ENCODE measurements at places on chromosomes 12 and 14. TPM values are rescaled to one million over a fixed set of nuclear protein-coding genes. Genes with fewer than 3 reads are reported as not detected.

ZC2HC1C gene
- polyA plus RNA-seq, result 3.4 TPM

TSHR gene
- polyA plus RNA-seq, result not detected

SLC7A8 gene
- 2.6 TPM for polyA plus RNA-seq

COPS7A gene
- 33.5 TPM for polyA plus RNA-seq

DIO3 gene
- not detected for polyA plus RNA-seq

TAPBPL gene
- polyA plus RNA-seq, result 16.5 TPM

LARP4 gene
- 35.5 TPM for polyA plus RNA-seq

LRP6 gene
- 14.7 TPM for polyA plus RNA-seq

L3HYPDH gene
- polyA plus RNA-seq, result 21.4 TPM

DNA sequence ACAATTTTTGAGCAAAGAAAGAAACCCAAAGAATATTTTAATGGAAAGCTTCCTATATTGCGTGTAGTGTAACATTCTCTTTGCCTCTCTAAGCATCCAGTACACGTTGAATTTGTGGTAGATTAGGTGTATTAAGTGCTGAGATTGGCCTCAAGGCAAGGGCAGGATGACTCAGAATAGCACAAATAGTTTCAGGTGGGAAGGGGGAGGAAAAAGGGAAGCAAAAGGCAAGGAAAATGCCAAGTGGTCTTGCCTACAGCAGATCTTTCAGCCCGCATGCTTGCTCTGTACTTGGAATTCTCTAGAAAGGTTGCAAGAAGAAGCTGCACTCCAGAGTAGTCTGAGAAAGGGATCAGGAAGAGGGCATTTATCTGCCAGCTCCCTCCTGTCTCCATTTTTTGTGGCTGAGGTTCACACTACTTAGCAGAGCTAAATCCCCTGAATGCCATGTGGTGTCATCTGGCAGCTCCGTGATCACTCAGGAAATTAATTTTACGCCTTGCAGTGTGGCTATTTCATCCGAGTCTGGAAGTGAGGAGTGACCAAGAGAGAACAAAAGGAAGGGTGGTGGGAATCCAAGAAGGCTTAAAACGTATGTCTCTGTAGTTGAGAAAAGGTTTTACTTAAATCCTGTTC is 28.5 kb downstream of the CDKN1B start:
- H3K36me3 ChIP-seq, result no peaks in the 10 kb centered on the region
- DNase-seq, result no peak
- no peaks in the 10 kb centered on the region for H3K4me1 ChIP-seq
- H3K27me3 ChIP-seq, result no peaks in the 10 kb centered on the region
- no peak overlapping the region for H3K4me3 ChIP-seq

DNA sequence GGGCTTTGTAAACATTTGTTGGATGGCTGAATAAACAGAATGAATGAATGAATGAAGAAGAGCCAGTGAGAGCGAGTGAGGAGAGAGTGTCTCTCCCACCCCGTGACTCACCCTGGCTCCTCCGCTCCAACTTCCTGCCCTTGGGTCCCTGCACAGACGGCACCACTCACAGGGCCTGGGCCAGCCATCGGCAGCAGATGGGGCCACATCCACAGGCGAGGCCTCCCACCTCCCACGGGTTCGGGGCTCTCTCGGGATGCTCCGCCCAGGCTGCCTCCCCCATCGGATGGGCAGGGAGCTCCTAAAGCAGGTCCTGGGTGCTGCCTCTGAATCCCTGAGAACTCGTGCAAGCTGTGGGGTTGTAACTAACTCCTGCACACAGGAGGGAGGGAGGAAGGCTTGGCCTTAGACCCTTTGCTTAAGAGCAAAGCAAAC is 41.3 kb downstream of the CCNK start:
- no peak overlapping the region for H3K4me3 ChIP-seq
- H3K4me1 ChIP-seq, result peaks cover 20% of the 10 kb centered on the region

- H3K27me3 ChIP-seq, result no peaks in the 10 kb centered on the region
- no peaks in the 10 kb centered on the region for H3K36me3 ChIP-seq
- no peak overlapping the region for H3K27ac ChIP-seq
- H3K4me1 ChIP-seq, result no peaks in the 10 kb centered on the region
- no peak for DNase-seq
Measured at GRCh38 chr14:22497671-22498093, 91.3 kb downstream of the DAD1 start.

GRCh38 chr12:132324841-132325732 is 4.3 kb downstream of the GALNT9 start:
- no peak overlapping the region for H3K27ac ChIP-seq
- no peaks in the 10 kb centered on the region for H3K36me3 ChIP-seq
- no peak for DNase-seq
- peaks cover 5% of the 10 kb centered on the region for H3K27me3 ChIP-seq
- no peak overlapping the region for H3K4me3 ChIP-seq

DNA sequence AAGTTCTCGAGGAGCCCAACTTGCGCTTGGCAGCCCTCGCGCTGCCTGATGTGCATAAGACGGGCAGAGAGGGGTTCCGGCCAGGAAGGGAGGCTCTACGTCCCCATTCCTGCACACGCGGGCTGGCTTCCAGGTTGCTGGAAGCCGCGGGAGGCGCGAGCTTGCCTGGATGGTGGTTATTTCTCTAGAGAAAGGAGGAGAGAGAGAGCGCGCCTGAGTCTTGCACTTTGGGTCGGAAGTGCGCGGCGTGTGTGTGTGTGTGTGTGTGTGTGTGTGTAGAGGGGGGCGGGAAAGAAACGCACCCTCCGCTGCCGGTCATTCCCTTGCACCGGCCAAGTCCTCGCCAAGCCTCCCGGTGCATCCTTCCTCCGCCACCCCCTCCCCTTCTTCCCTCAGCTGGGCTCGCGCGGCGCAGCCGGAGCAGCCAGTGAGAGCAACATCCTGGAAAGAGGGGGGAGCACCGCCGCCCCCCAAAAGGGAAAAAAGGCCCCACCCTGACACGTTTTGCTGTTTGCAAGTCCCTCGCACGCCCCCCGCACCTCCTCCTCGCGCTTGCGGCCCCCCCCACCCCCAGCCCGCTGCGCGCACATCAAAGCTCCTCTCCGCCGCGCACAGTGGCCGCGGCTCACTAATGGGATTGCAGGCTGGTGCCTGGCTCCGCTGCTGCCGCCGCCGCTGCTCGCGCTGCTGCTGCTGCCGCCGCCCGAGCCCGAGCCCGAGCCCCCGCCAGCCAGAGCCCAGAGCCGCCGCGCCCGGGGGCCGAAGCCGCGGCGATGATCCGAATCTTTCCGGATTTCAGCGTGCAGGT is 4.4 kb upstream of the NPAS3 start:
- H3K4me3 ChIP-seq, result peak overlapping the region; percentile 59
- no peak for DNase-seq
- H3K4me1 ChIP-seq, result peaks cover 32% of the 10 kb centered on the region

DNA sequence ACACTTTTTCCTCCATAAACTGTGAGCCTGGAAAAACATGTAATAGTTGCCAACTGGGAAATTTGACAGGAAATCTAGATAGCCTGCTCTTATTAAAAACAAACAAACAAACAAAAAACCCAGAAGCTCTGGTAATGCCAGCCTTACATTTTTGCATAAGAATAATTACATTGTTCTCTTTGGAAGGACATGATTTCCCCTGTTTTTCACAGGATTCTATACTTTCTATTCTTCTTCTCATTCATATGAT is 137.9 kb downstream of the AEBP2 start:
- DNase-seq, result no peak
- H3K27me3 ChIP-seq, result no peaks in the 10 kb centered on the region
- H3K36me3 ChIP-seq, result no peaks in the 10 kb centered on the region
- H3K4me1 ChIP-seq, result no peaks in the 10 kb centered on the region

- DNase-seq, result no peak
- H3K27ac ChIP-seq, result no peak overlapping the region
- peaks cover 10% of the 10 kb centered on the region for H3K36me3 ChIP-seq
- H3K4me1 ChIP-seq, result no peaks in the 10 kb centered on the region
- H3K4me3 ChIP-seq, result no peak overlapping the region
- H3K27me3 ChIP-seq, result no peaks in the 10 kb centered on the region
Measured at GRCh38 chr14:30921305-30921704, 46.9 kb downstream of the COCH start.

DNA sequence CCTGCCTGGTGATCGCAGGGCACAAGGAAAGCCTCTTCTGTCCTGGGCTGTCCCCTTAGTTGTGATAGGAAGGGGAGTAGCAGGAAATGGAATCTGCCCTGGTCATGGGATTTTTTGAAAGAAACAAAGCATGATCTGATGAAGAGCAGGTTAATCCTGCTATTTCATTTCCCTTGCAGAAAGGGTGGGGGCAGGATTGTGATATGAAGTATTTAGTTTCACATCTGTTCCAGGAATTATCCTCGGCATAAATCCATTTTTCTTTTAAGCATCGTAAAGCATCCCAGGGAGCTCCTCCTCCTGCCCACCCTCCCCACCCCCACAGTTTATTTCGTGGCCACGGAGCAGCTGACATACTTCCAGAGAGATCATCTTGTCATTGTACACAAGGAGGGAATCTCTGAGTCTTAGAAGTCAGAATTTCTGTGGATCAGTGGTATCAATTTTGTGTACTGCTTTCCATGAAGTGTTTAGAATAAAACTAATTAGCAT is 53.1 kb downstream of the TGFB3 start:
- H3K27me3 ChIP-seq, result no peaks in the 10 kb centered on the region
- no peaks in the 10 kb centered on the region for H3K36me3 ChIP-seq
- H3K27ac ChIP-seq, result no peak overlapping the region
- no peak for DNase-seq

- DNase-seq, result no peak
- no peaks in the 10 kb centered on the region for H3K4me1 ChIP-seq
- H3K27ac ChIP-seq, result no peak overlapping the region
Measured at GRCh38 chr14:93564918-93565317, 134.2 kb downstream of the UNC79 start.

DNA sequence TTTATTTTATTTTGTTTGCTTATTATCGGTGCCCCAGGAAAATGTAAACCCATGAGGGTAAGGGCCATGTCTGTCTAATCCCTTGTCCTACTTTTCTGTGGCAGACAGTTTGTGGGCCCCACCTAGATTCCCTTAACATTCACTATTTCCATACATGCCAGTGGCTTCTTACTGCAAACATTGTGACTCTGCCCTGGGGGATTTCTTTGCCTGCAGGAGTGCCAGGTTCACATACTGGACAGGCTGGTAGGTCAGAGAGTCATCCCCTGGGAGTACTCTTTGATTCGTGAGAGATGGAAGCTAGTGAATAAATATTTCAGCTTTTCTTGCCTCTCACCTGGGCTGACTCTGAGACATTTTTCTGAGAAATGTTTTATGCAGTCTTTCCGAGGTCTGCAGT is 122.8 kb upstream of the TBX5 start:
- H3K27me3 ChIP-seq, result no peaks in the 10 kb centered on the region
- no peaks in the 10 kb centered on the region for H3K36me3 ChIP-seq
- no peaks in the 10 kb centered on the region for H3K4me1 ChIP-seq
- no peak for DNase-seq

DNA sequence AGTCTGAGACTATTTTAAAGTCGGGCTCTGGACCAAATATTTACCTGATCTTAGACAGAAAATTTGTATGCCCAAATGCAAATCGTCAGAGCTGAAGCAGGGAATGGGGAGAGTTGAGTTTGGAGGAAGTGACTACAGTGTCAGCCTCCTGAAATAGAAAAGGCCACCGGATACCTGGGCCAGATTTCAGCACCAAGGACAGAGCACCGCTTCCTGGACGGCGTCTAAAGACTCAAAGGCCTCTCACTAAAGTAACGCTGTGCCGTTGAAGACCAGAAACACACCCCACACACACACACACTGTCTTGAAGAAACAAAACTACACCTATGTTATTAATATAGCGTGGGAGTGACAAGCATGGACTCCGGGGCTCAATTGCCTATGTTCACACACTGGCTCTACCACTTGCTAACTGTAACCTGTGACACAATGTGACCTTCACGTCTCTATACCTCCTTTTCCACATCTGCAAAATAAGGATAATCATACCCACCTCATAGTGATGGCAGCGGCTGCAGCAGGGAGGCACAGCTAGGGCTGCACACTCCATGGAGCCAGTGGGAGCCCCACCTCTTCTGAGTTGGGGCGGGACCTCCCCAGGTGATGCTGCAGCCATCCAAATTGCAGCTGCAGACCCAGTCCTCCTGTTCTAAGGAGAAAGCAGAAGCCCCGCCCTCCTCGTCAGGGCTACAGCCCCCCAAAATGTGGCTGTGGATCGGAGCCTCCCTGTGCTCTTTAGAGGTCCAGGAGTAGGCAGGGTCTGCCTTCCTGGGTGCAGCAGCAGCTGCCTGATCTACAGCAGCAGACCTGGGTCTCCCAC is 35.6 kb downstream of the KRT76 start:
- H3K4me1 ChIP-seq, result no peaks in the 10 kb centered on the region
- no peaks in the 10 kb centered on the region for H3K36me3 ChIP-seq
- no peak overlapping the region for H3K4me3 ChIP-seq
- H3K27me3 ChIP-seq, result no peaks in the 10 kb centered on the region
- peak; percentile 73 for DNase-seq

DNA sequence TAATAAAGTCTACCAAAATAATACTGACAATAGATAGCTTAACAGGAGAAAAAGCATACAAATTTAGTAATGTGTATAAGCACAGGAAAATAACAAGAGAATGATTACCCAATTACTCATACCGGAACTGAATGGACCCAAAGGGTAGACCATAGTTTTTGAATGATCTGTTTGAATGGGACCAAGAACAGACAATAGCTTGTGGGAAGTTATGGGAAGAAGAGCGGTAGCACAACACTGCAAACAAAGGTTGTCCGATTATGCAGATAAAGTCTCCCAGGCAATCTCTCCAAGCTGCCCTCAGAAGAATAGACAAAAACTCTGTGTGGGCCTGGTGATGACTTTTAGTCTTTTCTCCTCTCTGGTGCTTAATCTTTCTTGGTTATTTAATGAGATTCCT is 96.6 kb upstream of the NEDD1 start:
- DNase-seq, result no peak
- H3K4me3 ChIP-seq, result no peak overlapping the region
- no peaks in the 10 kb centered on the region for H3K4me1 ChIP-seq

GRCh38 chr12:51819736-51820525 is 28.6 kb downstream of the FIGNL2 start:
- H3K4me1 ChIP-seq, result peaks cover 13% of the 10 kb centered on the region
- H3K36me3 ChIP-seq, result no peaks in the 10 kb centered on the region
- H3K27me3 ChIP-seq, result no peaks in the 10 kb centered on the region
- peak overlapping the region; percentile 47 for H3K4me3 ChIP-seq
- no peak overlapping the region for H3K27ac ChIP-seq

DNA sequence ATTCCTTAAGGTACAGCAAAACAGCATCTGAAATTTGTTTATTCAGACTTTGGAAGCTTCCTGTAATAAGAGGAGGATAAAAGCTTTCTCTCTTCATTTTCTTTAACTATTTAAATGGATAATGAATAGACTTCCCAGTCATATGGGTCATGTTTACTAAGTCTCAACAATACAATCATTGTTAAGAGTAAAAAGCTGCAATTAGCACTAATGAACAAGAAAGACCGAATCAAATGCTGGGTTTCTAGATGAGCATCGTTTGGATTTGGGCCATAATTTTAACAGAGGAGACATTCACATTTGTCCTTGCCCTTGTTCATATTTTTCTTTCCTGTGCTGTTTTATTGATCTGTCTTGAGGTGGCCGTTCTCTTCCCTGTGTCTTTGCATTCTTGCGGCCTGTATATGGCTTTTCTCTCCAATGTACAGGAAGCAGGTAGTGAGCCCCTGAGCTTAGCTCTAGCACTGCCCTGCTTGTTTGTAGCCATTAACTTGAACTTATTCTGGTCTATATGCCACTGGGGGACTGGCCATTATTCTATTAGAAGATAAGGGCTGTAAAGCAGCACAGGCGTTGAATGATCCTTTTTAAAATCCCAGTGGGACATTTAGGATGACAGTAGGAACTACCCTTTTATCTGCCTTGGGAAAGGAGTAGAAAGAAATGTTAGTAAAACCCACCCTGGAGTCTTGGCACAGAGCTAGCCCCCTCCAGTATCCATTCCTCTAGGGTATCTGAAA is 34.6 kb downstream of the ABHD12B start:
- DNase-seq, result no peak
- no peak overlapping the region for H3K27ac ChIP-seq
- H3K27me3 ChIP-seq, result no peaks in the 10 kb centered on the region
- peaks cover 7% of the 10 kb centered on the region for H3K36me3 ChIP-seq
- H3K4me3 ChIP-seq, result no peak overlapping the region
